ENCODE measurements at places on chromosomes 11 and 22.

- no peak for DNase-seq
Observed at GRCh38 chr22:29937940-29938693, 55.1 kb downstream of the MTMR3 start.

- no peak for DNase-seq
Observed at GRCh38 chr11:82996966-82997606, 74.6 kb downstream of the RAB30 start.

DNA sequence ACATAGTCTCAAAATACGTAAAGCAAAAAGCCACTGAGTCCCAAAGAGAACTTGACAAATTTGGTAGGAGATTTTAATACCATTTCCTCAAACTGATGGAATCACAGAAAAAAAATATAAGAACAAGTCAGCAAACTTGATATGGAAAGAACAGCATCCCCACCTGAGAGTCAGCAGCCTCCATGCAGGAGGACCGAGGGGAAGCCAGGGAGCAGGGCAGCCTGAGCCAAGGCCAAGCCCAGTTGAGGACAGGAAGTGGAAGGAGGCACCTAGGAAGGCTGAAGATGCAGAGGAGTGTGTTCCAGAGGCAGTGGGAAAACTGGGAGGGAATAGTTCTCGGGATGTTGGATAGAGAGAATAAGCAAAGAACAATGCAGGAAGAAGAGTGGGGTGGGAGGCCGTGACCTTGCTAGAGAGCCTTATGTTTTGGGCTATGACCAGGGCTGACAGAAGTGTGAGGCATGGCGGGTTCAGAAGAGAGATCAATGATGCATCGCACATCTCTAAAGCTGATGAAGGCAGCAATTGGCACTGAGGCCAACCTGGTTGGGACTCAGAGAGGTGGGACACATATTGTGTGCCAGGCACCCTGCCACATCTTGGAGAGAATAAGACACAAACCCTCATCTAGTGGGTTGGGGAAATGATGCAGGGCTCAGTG is 15.4 kb downstream of the APOA4 start:
- no peak for DNase-seq

- DNase-seq: no peak
Observed at GRCh38 chr11:47051217-47051616, 114.7 kb downstream of the CSTPP1 start.

GRCh38 chr11:44338026-44338425 is 28.1 kb upstream of the ALX4 start:
- no peak for DNase-seq

DNA sequence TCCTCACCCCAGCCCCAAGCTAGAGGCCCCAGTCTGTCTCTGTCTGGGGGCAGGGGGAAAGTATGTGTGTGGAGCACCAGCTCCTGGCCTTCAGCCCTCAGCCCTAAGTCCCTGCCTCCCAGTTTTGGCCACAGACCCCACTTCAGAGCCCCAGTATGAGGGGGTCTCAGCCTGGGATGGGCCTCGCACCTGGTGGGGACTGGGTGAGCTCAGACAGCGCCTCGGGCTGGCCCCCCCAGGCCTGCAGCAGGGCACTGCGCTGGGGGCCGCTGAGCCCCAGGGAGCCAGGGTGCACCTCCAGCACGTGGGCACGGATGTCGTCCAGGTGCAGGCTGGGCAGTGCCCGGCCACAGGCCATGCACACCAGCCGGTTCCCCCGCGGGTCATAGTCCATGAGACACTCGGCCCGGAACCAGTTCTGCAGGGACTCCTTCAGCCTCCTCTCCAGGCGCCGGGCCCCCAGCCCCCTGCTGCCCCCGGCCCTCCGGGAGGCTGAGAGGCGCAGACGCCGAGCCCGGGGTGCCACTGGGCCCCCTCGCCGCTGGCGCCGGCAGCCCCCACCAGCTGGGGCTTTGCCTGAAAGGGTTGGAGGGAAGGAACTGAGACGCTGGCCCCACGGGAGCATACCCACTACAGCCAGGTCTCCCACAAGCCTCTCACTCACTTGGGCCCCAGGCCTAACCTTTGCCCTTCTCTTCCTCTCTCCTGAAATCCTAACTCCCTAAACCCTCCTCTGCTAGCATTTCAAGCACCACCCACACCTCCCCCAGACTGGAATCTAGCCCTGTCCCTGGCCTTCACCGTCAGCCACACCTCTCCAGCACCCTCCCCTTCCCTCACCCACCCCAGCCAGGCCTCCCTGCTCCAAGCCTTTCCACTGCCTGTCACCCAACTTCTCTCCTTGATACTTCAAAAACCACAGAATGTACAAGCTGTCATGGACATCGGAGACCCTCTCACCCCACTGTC is 3.6 kb downstream of the ZFTA start:
- DNase-seq: no peak

GRCh38 chr11:13311570-13311969 is 34.0 kb downstream of the BMAL1 start:
- no peak for DNase-seq

DNA sequence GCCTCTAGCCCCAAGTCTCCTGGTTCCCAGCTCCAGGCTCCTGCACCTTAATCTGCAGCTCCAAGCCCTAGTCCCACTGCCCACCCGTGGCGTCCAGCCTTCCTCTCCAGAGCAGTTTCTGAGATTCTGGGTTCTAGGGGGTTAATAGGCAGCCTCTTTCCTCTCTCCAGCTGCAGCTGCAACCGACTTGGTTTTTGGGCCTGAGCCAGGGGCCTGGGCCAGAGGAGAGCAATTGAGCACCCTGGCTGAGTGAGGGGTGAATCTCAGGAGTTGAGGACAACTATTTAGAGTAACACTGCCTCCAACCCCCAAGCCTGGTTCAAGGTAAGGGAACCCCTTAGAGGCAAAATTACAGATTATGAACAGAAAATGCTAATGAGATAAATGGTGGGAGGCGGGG is 9.0 kb upstream of the CHRM1 start:
- DNase-seq: no peak

Data from immature natural killer cell (primary cell).